Endodermal cell (in vitro differentiated cells): ENCODE measurements at places on chromosomes 1 and 21. TPM values are rescaled to one million over a fixed set of nuclear protein-coding genes. Genes with fewer than 3 reads are reported as not detected.

VTCN1 gene
- not detected in 2 replicates for total RNA-seq

NGF gene
- total RNA-seq, result 0.38 to 0.70 TPM in 2 of 3 replicates, not detected in the other

RCC2 gene
- 123 to 247 TPM (median 240 TPM) in 3 replicates for total RNA-seq

- DNase-seq, result no peak
- no peaks in the 10 kb centered on the region for H3K27me3 ChIP-seq
- no peak overlapping the region for H3K4me3 ChIP-seq
- peaks cover 15% of the 10 kb centered on the region for H3K36me3 ChIP-seq
- H3K27ac ChIP-seq, result no peak overlapping the region
These were observed 1.6 kb upstream of the SRSF4 start for GRCh38 chr1:29183287-29183686.

GRCh38 chr1:79575424-79575823, 568.9 kb upstream of the ADGRL4 start:
- no peak overlapping the region for H3K27ac ChIP-seq
- H3K27me3 ChIP-seq, result no peaks in the 10 kb centered on the region
- no peaks in the 10 kb centered on the region for H3K36me3 ChIP-seq
- no peak overlapping the region for H3K4me3 ChIP-seq

DNA sequence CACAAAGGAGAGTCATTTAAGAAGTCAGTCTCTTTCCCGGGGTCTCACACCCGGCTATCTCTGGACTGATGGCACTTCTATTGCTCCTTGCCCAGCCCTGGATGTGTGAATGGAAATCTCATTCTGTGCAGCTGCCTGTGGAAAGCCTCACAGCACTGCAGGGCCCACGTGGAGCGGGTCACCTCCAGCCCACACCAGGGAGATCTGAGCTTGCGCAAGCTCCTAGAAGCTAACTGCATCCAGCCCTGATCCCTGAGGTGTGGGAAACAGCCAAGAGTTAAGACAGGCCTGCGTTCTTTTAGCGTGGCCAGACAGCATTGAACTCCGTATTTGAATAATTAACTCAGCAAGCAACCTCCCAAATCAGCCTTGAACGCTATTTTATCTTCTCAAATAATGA, 150.5 kb downstream of the LRIG2 start:
- no peak overlapping the region for H3K4me3 ChIP-seq
- DNase-seq, result peak; percentile 62
- peaks cover 23% of the 10 kb centered on the region for H3K4me1 ChIP-seq
- no peaks in the 10 kb centered on the region for H3K36me3 ChIP-seq
- H3K27me3 ChIP-seq, result no peaks in the 10 kb centered on the region

DNA sequence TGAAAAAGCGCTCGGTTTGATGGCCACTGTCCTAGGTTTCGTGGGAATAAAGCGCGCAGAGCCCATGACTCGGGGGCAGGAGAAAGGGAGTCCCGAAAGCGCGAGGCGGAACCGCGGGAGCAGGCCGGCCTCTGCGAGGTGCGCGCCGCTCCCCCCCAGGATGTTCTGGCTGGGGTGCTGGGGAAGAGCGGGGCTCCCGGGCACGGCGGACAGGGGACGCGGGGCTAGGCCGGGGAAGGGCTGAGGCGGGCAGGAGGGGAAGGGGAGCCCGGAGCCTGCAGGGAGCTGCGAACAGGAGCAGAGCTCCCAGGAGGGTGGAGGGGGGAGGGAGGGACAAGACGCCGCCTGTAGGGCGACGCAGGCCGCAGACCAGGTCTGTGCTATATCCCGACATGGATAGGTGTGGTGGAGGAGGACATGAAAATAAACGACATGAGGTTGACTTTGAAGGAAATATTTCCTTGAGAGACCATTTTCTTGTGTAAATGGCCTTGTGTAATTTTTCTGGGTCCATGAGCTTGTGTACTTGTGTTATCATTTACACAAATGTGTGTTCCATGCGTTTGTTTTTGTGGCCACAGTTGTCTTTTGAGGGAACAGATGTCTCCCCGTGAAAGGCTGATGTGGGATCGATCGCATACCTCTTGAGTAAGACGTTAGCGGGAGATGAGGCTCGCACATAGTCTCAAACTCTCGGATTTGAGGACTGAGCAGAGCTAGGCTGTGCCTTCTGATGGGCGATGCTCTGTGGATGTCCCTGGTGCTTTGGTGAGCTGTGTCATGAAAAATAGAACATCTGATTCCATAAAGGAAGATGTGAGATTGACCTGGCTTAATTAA, 1.3 kb downstream of the PCNT start:
- peak overlapping the region; percentile 82 for H3K4me3 ChIP-seq
- peaks cover 31% of the 10 kb centered on the region for H3K36me3 ChIP-seq
- H3K27ac ChIP-seq, result peak overlapping the region; percentile 33
- no peaks in the 10 kb centered on the region for H3K27me3 ChIP-seq
- peak; percentile 87 for DNase-seq
- no peaks in the 10 kb centered on the region for H3K4me1 ChIP-seq

OLFML3 gene
- 14.8 and 19.9 TPM in 2 replicates for total RNA-seq

GRCh38 chr1:37599940-37600339, 4.2 kb upstream of the GNL2 start:
- no peak overlapping the region for H3K27ac ChIP-seq
- no peaks in the 10 kb centered on the region for H3K36me3 ChIP-seq
- DNase-seq, result no peak
- H3K27me3 ChIP-seq, result peaks cover 69% of the 10 kb centered on the region
- no peaks in the 10 kb centered on the region for H3K4me1 ChIP-seq
- H3K4me3 ChIP-seq, result no peak overlapping the region

CR1 gene
- not detected in 3 replicates for total RNA-seq

DNA sequence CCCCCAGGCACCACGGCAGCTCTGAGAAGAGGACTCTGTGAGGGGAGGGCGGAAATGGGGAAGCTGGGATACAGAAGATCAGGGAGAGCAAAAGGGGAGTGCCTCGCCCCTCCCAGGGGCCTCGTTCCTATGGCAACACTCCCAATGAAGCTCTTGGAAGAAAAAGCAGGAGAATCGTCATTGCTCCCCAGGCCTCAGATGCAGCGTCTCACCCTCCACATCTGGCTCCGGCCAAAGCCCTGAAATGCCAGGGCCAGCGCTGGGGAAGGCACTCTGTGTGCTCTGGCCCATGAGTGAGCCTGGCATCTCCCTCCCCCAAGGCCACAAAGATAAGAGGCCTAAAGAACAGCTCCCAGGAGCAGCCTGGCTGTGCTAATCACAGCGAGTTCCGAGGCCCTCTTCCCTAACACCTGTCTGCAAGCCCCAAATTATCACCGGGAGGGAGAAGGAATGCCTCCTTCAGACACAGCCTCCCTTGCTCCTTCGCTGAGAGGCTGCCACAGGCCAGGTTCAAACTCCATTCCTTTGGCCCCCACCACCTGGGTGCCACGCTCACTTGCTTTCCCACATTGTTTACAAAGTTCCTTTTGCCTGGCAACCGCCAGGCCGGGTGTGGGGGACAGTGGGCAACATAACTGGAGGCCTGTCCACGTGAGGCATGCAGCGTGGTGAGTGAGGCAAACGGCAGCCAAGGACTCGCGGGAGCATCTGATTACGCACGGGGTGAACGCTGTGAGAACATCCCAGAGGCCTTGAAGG, 27.8 kb downstream of the ECE1 start:
- H3K4me1 ChIP-seq, result peaks cover 7% of the 10 kb centered on the region
- no peak overlapping the region for H3K4me3 ChIP-seq
- no peaks in the 10 kb centered on the region for H3K36me3 ChIP-seq
- peak; percentile 65 for DNase-seq

DNA sequence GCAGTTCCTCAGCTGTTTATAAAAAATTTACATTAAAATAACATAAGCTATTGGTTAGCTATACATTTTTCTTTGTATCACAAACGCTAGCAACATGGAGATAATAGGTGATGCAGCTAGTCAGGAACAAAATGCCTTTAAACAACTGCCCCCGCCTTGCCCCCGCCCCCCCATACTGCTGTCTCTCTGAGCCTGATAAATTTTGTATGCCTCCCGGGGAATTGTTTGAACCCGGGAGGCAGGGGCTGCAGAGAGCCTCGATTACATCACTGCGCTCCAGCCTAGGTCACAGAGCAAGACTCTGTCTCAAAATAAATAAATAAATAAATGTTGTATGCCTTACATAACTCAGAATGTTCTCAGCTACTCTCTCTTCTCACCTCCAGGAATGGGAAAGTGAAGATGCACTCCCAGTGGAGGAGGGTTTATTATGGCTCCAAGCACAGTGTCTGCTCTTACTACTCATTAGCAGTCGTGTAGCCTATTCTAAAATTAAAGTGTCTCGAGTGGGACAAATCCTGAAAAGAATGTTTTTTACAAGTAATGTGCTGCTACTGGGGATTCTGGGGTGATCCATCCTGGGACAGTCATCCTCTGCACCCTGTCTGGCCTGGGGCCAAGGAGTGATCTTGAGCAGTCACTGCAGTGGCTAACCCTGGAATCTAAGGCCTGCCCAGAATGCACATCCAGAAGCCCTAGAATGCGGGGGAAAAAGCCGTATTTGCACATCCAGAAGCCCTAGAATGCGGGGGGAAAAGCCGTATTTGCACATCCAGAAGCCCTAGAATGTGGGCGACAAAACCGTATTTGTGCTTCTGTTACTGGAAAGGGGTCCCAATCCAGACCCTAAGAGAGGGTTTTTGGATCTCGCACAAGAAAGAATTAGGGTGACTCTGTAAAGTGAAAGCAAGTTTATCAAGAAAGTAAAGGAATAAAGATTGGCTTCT, 39.4 kb upstream of the ZNF496 start:
- no peaks in the 10 kb centered on the region for H3K27me3 ChIP-seq
- H3K27ac ChIP-seq, result no peak overlapping the region
- H3K4me3 ChIP-seq, result no peak overlapping the region
- H3K36me3 ChIP-seq, result no peaks in the 10 kb centered on the region
- DNase-seq, result no peak

GRCh38 chr1:111943066-111943465, 46.4 kb downstream of the KCND3 start:
- no peak for DNase-seq
- H3K4me1 ChIP-seq, result no peaks in the 10 kb centered on the region
- no peak overlapping the region for H3K4me3 ChIP-seq
- H3K27ac ChIP-seq, result no peak overlapping the region
- no peaks in the 10 kb centered on the region for H3K36me3 ChIP-seq
- no peaks in the 10 kb centered on the region for H3K27me3 ChIP-seq

- DNase-seq, result no peak
- no peak overlapping the region for H3K27ac ChIP-seq
- H3K36me3 ChIP-seq, result peaks cover 35% of the 10 kb centered on the region
These were observed 7.7 kb downstream of the EPRS1 start for GRCh38 chr1:220038640-220039039.

DNA sequence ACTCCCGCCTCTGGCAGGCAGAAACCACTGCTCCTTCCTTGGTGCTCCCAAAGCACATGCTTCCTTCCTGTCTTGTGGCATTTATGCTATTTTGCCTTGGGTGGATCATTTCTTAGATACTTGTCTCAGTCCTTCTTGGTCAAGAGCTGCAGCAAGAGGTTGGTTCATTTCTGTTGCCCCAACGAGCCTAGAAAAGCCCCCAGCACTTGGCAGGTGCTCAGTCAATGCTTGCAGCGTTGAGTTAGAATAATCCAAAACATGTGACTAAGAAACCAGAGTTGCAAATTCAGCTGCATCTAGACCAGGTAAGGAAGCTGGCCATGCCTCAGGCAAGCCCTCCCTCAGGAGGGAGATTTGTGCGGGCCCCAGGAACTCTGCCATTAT, 42.4 kb upstream of the TENT5C start:
- no peaks in the 10 kb centered on the region for H3K36me3 ChIP-seq
- DNase-seq, result no peak
- H3K4me1 ChIP-seq, result no peaks in the 10 kb centered on the region
- no peak overlapping the region for H3K27ac ChIP-seq
- H3K27me3 ChIP-seq, result no peaks in the 10 kb centered on the region
- no peak overlapping the region for H3K4me3 ChIP-seq

WDR4 gene
- total RNA-seq, result 8.0 to 26.7 TPM (median 25.5 TPM) in 3 replicates

GRCh38 chr1:221458447-221459156, 283.3 kb downstream of the DUSP10 start:
- H3K27ac ChIP-seq, result no peak overlapping the region
- H3K27me3 ChIP-seq, result no peaks in the 10 kb centered on the region

GRCh38 chr1:30520476-30520875, 202.9 kb downstream of the MATN1 start:
- H3K36me3 ChIP-seq, result no peaks in the 10 kb centered on the region
- H3K4me3 ChIP-seq, result no peak overlapping the region
- no peak overlapping the region for H3K27ac ChIP-seq

DNA sequence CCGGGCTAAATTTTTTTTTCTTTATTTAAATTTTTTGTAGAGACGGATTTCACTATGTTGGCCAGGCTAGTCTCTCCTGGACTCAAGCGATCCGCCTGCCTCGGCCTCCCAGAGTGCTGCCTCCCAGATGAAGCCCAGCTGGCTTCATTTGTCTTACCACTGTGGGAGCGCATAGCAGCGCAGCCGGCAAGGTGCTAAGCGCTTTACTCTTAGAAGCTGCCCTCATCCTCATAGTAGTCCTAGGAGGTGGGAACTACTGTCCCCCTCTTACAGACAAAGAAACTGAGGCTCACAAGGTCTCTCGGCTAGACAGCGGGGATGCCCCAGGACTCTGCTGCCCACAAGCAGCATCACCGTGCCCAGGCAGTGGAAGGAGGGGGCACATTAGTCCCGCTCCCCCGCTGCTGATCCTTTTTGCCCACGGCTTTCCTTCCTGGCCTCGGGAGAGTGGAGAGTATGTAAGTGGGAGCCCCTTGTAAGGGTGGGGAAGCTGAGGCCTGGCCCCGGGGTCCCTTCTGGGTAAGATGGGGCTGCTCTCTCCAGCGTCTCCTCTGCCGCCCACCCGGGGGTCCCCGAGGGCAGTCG, 726 bp downstream of the TMEM54 start:
- no peaks in the 10 kb centered on the region for H3K36me3 ChIP-seq
- peak; percentile 52 for DNase-seq
- no peak overlapping the region for H3K27ac ChIP-seq
- peak overlapping the region; percentile 69 for H3K4me3 ChIP-seq

CYB5RL gene
- 8.2 and 9.3 TPM in 2 replicates for total RNA-seq

GJA9 gene
- not detected in 2 replicates for total RNA-seq

DNA sequence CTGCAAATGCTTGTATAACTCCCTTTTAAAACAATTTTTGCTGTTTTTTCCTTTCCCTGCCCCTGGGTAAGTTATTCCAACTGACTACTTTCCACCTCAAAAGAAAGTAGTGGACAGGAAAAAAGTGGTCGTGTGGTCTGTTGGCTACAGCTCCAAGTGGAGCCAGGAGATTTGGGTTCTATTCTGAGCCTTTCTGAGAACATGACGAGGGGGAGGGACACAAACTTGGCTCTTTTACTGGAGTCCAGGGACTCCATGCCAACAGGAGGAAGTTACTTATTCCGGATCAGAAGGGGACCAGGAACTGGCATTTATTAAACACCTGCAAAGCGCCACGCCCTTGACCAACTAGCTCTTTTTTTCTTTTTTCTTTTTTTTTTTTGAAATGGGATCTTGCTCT, 79.0 kb upstream of the CAPZB start:
- H3K27ac ChIP-seq, result no peak overlapping the region
- H3K4me3 ChIP-seq, result no peak overlapping the region
- no peaks in the 10 kb centered on the region for H3K27me3 ChIP-seq
- H3K36me3 ChIP-seq, result no peaks in the 10 kb centered on the region

GRCh38 chr1:164748253-164748899, 189.4 kb downstream of the PBX1 start:
- DNase-seq, result no peak
- no peaks in the 10 kb centered on the region for H3K36me3 ChIP-seq
- H3K27me3 ChIP-seq, result no peaks in the 10 kb centered on the region
